Bladder microvascular endothelial cell (primary cell): ENCODE measurements at places on chromosomes 2 and 18. TPM values are rescaled to one million over a fixed set of nuclear protein-coding genes. Genes with fewer than 3 reads are reported as not detected.

Gene POTEI
- total RNA-seq = 0.16 and 0.63 TPM in 2 replicates

Gene ELOA2
- not detected in 2 replicates for total RNA-seq

Gene ANKRD30B
- not detected in 2 replicates for total RNA-seq

Gene CAPN14
- under 0.01 and 0.13 TPM in 2 replicates for total RNA-seq

Gene STAT4
- under 0.01 and 1.4 TPM in 2 replicates for total RNA-seq

Gene IL1A
- total RNA-seq = 0.13 and 0.32 TPM in 2 replicates

Gene MAP2
- 5.0 and 11.3 TPM in 2 replicates for total RNA-seq

Gene DPP4
- 16.4 and 26.9 TPM in 2 replicates for total RNA-seq

Gene OR6B2
- total RNA-seq = not detected in 2 replicates

Gene HSPD1
- total RNA-seq = 126 and 196 TPM in 2 replicates

Gene MFSD6
- total RNA-seq = 4.0 and 5.7 TPM in 2 replicates

Gene TLX2
- not detected in 2 replicates for total RNA-seq

Gene CCT4
- 121 and 154 TPM in 2 replicates for total RNA-seq

Gene GULP1
- total RNA-seq = 7.1 and 19.6 TPM in 2 replicates

Gene TBR1
- under 0.01 TPM in 1 of 2 replicates, not detected in the other for total RNA-seq

Gene UPP2
- not detected in 2 replicates for total RNA-seq

Gene PTPN18
- 20.9 and 32.5 TPM in 2 replicates for total RNA-seq

Gene ALS2
- 19.3 and 47.9 TPM in 2 replicates for total RNA-seq

Gene PREPL
- 11.0 and 33.1 TPM in 2 replicates for total RNA-seq
